ENCODE measurements at places on chromosomes 5 and 9. TPM values are rescaled to one million over a fixed set of nuclear protein-coding genes. Genes with fewer than 3 reads are reported as not detected.

LAMC3 gene
- 0.20 TPM for total RNA-seq

PIP5KL1 gene
- 1.5 TPM for total RNA-seq

DNA sequence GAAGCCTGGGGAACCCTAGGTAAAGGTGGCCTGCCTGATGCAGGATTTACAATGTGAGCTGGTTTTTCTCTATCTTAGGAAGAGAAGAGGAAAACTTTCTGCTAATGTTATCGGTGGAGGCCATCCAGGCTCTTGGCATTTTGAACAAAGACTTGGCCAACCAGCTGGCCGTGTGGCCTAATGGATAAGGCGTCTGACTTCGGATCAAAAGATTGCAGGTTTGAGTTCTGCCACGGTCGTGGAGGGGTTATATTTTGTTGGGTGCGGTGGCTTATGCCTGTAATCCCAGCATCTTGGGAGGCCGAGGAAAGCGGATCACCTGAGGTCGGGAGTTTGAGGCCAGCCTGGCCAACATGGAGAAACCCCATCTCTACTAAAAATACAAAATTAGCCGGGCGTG is 9.6 kb downstream of the C9orf152 start:
- no peaks in the 10 kb centered on the region for H3K4me1 ChIP-seq
- peaks cover 2% of the 10 kb centered on the region for H3K27me3 ChIP-seq
- no peaks in the 10 kb centered on the region for H3K36me3 ChIP-seq
- DNase-seq, result no peak
- H3K4me3 ChIP-seq, result no peak overlapping the region

GRCh38 chr5:171291371-171291770 is 17.7 kb upstream of the TLX3 start:
- H3K4me1 ChIP-seq, result no peaks in the 10 kb centered on the region
- H3K27me3 ChIP-seq, result peaks cover 37% of the 10 kb centered on the region
- DNase-seq, result no peak

DNA sequence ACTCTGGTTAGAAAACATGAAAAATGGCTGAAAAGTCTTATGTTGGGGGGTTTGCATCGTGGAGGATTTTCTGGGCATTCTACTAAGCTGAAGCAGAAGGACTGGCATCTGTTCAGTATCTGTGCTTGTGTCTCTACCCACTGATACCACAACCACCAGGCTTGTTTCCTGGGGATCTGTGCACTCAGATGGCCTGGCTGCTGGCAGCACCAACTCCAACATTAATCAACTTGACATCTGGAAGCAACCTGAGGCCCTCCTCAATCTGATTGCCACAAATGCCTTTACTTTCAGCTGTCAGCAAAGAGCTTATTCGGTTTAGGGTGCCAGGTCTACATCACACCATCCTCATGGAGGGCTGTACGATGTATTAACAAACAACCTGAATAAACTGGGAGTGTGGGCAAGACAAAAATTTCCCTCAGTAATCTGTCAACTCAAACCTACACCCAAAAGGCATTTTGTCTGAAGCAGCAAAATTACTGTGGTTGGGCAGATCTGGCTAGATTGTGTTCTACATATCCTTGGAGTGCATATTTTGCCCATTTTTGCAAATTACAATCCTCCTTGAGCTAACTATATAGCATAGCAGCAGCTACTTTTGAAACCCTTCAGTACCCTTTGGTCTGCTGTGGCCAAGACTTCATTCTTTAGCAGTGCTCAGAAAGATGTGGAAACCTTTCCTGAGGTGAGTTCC is 74.6 kb downstream of the FOXD1 start:
- H3K27ac ChIP-seq, result no peak overlapping the region
- no peaks in the 10 kb centered on the region for H3K36me3 ChIP-seq
- H3K4me1 ChIP-seq, result no peaks in the 10 kb centered on the region
- H3K27me3 ChIP-seq, result peaks cover 45% of the 10 kb centered on the region
- no peak overlapping the region for H3K4me3 ChIP-seq
- DNase-seq, result no peak

GRCh38 chr9:95460518-95461164 is 56.1 kb downstream of the PTCH1 start:
- H3K4me3 ChIP-seq, result no peak overlapping the region
- H3K4me1 ChIP-seq, result peaks cover 36% of the 10 kb centered on the region
- no peak overlapping the region for H3K27ac ChIP-seq
- H3K27me3 ChIP-seq, result peaks cover 10% of the 10 kb centered on the region
- peaks cover 23% of the 10 kb centered on the region for H3K36me3 ChIP-seq

All from activated naive CD8-positive, alpha-beta T cell treated with anti-CD3 and anti-CD28 coated beads, Interleukin-2, amount 10 ng/mL, durations not matched to agents 7 days and 5 days (primary cell).